Lung (tissue), 17 donors: ENCODE measurements at places on chromosomes 5 and 9.

DNA sequence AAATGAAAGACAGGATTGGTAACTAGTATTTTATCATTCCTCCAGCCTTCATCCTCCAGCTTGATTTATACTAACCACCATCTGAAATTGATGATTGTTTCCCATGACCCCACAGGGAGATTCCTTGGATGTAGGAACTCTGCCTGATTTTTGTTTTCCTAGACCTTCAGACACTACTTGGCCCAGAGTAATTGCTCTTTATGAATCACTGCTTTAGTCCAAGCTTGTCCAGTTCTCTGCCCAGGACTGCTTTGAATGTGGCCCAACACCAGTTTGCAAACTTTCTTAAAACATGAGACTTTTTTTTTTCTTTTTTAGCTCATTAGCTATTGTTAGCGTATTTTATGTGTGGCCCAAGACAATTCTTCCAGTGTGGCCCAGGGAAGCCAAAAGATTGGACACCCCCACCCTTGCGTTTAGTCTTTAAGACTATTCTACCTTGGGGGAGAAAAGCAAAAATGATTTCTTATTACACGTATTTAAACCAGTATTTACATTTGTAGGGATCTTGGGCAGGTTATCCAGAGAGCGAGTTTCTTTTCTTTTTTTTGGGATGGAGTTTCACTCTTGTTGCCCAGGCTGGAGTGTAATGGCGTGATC is 18.4 kb downstream of the BASP1 start:
- no peak for DNase-seq

DNA sequence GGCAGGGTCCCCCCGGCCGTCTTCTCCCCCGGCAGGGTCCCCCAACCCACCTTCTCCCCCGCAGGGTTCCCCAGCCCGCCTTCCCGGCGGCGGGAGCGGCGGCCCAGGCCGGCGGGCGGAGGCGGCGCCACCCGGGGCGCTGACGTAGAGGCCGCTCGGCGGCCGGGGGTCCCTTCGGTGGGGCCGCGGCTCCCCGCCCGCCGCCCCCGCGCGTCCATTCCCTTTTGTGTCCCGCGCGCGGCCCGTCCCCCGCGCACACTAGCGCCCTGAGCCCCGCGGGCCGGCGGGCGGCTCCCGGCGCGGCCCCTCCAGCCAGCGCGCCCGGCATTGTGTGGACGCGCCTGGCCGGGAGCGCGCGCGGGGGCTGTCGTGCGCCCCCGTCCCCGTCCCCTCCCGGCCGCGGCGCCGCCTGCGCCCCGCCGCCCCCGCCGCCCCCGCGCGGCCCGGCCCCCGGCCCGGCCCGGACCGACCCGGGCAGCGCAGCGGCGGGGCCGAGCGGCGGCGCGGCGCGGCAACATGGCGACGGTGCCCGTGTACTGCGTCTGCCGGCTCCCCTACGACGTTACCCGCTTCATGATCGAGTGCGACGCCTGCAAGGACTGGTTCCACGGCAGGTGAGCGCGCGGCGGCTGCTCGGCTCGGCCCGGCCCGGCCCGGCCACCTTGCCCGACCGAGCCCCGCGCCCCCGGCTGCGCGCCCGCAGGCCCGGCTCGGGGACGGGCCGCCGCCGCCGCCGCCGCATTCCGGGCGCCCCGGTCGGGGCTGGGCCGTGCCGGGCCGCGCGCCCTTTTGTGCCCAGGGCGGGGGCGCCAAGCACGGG is at the start of gene PHF2:
PHF2 (plus strand) TSS at position 327 of the 820 bp plus-strand sequence; CDS start at position 517, 190 bp downstream.
- DNase-seq: peak; percentile 39

GRCh38 chr5:3948838-3949237 is 353.2 kb downstream of the IRX1 start:
- no peak for DNase-seq

GRCh38 chr9:116409638-116410037 is 256.0 kb downstream of the PAPPA start:
- no peak for DNase-seq

- no peak for DNase-seq
These were observed 8.4 kb downstream of the SEMA5A start for GRCh38 chr5:9537223-9538141.

GRCh38 chr5:17180330-17180843 is 37.0 kb upstream of the BASP1 start:
- DNase-seq: no peak

GRCh38 chr5:128228521-128228920 is 145.0 kb downstream of the SLC12A2 start:
- peak; percentile 81 for DNase-seq

DNA sequence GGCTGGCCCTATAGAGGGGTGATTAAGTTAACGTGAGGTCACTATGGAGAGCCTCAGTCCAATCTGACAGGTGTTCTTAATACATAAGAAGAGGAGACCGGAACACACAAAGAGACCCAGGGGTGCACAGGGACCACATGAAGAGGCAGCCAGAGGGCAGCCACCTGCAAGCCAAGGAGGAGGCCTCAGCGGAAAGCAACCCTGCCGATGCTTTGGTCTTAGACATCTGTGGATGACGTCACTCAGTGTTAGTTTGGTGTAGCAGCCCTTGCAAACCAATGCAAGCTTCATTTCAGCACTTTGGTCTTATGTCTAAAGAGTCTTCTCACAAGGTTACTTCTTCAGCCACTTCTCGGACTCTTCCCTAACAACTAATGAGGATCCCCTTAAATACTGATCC is 47.6 kb upstream of the GRHPR start:
- no peak for DNase-seq

DNA sequence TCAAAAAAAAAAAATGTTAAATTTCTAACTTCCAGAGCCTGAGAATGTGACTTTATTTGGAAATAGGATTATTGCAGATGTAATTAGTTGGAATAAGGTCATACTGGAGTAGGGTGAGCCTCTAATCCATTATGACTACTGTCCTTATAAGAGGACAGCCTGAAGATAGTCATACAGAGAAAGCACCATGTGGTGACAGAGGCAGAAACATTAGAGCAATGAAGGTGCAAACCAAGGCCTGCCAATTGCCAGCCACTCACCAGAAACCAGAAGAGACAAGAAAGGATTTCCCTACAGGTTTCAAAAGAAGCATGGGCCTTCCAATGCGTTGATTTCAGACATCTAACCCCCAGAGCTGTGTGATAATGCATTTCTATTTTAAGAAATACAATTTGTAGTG is 659.2 kb upstream of the CHD1 start:
- DNase-seq: no peak

GRCh38 chr9:93222890-93223259 is 38.9 kb downstream of the WNK2 start:
- DNase-seq: no peak

- DNase-seq: no peak
These were observed 45.3 kb downstream of the MAP1B start for GRCh38 chr5:72152545-72152944.

DNA sequence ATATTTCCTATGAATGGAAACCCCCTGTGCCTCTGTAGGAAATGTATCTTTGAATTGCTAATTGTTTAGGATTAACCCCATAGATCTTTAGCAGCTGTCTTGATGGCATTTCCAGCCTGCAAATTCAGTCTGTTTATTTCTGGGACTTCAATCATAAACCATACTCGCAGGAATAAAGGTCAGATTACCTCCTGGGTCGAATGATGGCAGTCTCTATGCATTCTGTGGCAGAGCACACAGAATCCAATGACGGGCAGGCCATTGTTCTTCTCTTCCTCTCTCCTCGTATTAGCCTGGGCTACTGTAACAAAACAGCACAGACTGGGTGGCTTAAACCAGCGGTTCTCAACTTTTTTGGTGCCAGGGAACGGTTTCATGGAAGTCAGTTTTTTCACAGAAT is 199.9 kb downstream of the PCSK5 start:
- DNase-seq: no peak

DNA sequence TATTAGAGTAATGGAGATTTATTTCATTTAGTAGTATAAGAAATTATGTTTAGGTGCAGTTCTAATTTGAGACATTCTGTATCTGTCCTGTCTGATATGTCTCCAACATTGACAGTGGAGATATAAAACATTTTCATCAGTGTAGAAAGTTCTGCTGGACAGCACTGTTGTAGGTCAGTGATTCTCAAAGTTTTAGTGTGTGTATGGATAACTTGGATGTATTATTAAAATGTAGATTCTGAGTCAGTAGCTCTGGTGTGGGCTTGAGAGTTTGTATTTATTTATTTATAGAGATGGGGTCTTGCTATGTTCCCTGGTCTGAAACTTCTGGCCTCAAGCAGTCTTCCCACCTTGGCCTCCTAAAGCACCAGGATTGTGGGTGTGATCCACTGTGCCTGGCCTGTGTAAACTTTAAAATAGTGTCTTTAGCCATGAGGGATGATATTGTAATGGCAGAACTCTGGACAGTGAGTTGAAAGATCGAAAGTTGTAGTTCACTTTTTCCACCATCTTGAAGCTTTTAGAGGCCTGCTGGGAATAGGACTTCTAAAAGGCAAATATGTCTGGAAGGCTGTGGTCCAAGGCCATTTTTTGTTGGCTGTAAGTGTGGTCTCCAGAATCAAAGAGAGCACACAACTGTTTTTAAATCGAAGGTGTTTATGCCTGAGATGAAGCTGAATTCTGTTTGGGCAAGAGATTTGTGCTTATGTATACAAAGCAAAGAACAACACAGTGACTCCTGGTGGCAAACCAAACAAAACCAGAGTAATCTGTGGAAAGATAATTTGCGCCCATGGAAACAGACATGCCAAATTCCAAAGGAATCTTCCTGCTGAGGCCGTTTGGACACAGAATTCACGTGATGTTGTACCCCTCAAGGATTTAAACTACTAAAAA is 12.4 kb downstream of the UBAP1 start:
- DNase-seq: peak; percentile 53

- DNase-seq: no peak
These were observed 106.6 kb upstream of the NMUR2 start for GRCh38 chr5:152511531-152512132.

GRCh38 chr5:83563631-83564030 is 92.1 kb downstream of the VCAN start:
- no peak for DNase-seq

GRCh38 chr9:34197756-34198711 is 19.2 kb downstream of the UBAP1 start:
- DNase-seq: no peak

GRCh38 chr9:134890155-134890495 is 9.5 kb downstream of the FCN2 start:
- DNase-seq: no peak

- peak; percentile 23 for DNase-seq
These were observed 21.7 kb downstream of the F2RL2 start for GRCh38 chr5:76601470-76601869.

DNA sequence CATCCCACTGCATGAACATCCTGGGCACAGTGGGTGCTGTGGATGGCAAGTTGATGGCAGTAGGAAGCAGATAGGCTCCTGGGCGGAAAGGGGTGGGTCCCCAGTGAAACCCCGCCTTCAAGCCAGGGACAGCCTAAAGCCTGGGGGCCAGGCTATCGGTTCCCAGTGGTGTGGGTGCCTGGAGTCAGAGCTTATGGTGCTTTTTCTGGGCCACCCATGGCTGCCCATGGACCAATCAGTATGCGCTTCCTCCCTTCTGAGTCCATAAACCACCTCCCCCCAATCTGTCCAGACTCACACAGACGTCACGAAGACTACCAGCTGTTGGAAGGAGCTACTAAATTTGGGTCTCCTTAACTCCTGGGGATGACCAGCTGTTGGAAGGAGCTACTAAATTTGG is 17.5 kb upstream of the ECPAS start:
- DNase-seq: no peak

DNA sequence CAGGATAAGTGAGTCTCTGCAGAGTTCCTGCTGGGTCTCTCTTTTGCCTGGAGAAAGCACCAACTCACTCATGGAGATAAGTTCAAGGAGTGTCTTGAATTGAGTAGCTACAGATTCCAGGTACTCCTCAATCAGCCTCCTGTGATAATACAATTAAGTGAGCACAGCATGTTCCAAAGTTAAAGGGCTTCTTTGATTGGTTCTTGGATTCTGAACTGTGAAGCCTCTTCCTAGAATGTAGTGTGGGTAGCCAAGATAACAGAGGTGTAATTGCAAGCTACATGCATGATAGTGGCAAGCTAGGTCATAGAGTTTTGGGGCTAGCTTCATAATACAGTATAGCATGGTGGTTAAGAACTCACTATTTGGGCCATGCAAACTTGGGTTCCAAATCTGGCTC is 23.2 kb upstream of the CARNMT1 start:
- DNase-seq: no peak

GRCh38 chr9:85276741-85277140 is 465.0 kb downstream of the AGTPBP1 start:
- DNase-seq: peak; percentile 20

GRCh38 chr5:15798006-15798405 is 298.0 kb downstream of the FBXL7 start:
- DNase-seq: no peak

GRCh38 chr5:67437905-67438845 is 241.6 kb upstream of the CD180 start:
- peak; percentile 68 for DNase-seq

DNA sequence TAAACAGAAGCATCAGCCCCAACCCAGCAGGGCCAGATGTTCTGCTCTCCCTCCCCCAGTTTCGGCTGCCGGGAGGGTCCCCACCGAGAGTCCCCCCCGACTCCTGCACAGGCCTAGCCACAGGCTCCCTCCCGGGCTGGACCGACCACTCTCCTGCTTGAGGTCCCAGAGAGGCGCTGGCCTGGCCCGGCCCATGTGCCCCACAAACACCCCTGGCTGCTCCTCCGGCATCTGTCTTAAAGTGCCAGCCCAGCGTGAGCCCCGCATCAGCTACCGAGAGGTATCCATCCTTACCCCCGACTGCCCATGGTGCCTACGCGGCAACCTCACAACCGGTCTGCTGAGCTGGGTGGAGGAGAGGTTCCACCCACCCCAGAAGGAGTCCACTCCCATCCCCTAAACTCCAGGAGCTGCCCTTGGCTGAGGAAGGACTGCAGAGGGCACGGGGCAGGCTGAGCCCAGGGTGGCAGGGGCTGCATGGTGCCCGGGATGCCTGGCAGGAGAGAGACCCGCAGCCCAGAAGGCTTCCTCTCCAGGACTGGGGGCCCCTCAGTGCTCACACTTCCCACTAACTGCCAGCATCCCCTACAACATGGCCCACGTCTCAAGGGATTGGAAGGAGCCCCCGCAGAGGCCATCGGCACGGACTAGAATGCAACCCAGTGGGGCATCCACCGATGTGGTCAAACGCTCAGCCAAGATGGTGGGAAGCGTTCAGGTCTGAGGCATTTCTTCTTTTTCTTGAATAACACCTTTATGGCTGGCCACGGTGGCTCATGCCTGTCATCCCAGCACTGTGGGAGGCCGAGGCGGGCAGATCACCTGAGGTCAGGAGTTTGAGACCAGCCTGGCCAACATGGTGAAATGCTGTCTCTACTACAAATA is 15.6 kb upstream of the EGFL7 start:
- DNase-seq: no peak

DNA sequence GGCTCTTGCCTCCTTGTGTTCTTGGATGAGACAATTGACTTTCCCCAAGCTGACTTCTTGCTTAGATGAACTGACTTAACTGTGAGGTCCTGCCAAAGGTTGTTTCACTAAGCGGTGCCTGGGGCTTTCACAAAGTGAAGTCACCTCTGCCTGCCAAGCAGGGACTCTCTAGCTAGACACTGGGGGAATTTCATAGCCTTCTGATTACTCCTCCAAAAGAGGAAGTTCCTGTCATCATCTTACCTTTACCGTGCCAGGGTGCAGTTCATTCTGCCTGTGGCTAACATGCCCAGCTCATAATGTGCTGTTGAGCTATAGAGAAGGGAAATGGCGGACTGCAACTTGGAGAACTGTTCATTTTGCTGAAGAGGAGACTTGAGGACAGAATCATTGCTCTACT is 472.0 kb upstream of the WWC1 start:
- DNase-seq: no peak

GRCh38 chr9:27407491-27407890 is 110.5 kb upstream of the EQTN start:
- no peak for DNase-seq
